ENCODE measurements at places on chromosomes 11 and 22. TPM values are rescaled to one million over a fixed set of nuclear protein-coding genes. Genes with fewer than 3 reads are reported as not detected.

Gene LRRC10B
- not detected for total RNA-seq

Gene FOSL1
- 147 TPM for total RNA-seq

Gene BTG4
- total RNA-seq = not detected

Gene DNAJC24
- total RNA-seq = 5.8 TPM

Gene A4GALT
- total RNA-seq = 53.4 TPM

Gene MYO18B
- not detected for total RNA-seq

Gene CYTH4
- total RNA-seq = not detected

Gene HPX
- total RNA-seq = 0.38 TPM

Gene DDI1
- not detected for total RNA-seq

Gene MISFA
- total RNA-seq = not detected

Gene WNT7B
- 34.6 TPM for total RNA-seq

Gene APOC3
- total RNA-seq = not detected

Gene GPR83
- not detected for total RNA-seq

Data from mesangial cell (primary cell).